Activated naive CD8-positive, alpha-beta T cell treated with anti-CD3 and anti-CD28 coated beads, Interleukin-2, amount 10 ng/mL, durations not matched to agents 7 days and 5 days (primary cell): ENCODE measurements at places on chromosomes 2 and 18.
A peak's percentile ranks its signal among the peaks of the same experiment; 100 is the strongest.

DNA sequence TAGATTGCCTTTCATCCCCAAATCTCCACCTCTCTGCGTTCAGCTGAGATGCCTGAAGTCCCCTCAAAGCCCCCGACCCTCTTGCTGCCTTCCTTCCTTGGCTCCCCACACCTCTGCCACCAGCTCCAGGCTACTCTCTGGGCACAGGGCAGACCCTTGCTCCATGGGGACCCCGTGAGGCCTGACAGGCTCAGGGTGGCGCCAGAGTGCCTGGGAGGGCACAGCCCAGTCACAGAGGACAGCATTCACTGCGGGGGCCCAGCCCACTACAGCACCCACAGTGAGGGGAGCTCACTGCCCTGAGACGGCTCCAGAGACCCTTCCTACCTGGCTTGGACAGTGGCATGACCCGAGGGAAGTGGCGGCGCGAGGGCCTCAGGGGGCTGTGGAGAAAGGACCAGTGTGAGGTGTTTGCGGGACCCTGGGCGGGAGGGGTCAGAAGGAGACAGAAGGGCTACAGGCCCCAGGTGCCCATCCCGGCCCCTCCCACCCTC lies 51.0 kb downstream of the AQP12A start:
- no peak for DNase-seq

DNA sequence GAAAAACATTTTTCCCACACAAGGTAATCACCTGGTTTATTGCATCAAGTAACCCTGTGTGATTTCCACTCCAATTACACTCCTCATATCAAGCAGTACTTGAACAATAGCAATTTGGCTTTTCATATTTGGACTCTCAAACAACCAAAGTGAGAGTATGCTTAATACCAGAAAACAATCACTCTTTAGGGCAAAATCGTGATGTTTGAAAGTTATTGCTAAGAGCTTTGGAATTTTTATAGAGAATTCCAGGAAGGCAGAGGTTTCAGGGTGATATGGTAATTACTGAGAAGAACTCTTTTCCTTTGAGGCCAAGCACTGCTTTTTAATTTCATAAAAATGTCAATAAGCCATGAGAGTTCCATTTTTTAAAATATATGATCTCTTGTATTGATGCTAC lies 779.5 kb upstream of the LRRTM1 start:
- no peak for DNase-seq

- DNase-seq, result peak; percentile 77
These were observed 868 bp downstream of the INO80D start for GRCh38 chr2:206084870-206085741.

DNA sequence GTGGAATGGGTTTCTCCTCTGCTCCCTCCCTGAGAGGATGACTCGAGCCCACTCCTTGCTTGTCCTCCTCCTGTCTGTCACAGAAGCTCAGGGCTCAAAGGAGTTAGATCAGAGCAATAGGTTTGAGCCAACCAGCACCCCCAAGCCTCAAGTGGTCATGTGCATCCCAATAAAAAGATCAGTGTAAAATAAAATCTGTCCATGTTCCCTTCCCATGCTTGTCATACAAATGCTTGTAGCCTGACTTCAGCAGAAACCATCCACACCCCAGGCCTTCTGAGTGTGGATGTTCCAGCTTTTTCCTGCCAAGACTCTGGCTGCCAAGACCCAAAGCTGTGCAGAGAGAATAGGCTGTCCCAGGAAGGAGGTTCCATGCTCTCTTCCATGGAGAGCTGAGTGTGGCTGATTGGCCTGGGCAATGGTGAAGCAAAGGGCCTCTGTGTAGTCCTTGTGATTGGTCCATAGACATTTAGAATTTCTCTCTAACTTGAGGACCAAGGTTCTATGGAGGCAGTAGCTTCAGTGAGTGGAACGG lies 67.4 kb downstream of the GYPC start:
- DNase-seq, result no peak

DNA sequence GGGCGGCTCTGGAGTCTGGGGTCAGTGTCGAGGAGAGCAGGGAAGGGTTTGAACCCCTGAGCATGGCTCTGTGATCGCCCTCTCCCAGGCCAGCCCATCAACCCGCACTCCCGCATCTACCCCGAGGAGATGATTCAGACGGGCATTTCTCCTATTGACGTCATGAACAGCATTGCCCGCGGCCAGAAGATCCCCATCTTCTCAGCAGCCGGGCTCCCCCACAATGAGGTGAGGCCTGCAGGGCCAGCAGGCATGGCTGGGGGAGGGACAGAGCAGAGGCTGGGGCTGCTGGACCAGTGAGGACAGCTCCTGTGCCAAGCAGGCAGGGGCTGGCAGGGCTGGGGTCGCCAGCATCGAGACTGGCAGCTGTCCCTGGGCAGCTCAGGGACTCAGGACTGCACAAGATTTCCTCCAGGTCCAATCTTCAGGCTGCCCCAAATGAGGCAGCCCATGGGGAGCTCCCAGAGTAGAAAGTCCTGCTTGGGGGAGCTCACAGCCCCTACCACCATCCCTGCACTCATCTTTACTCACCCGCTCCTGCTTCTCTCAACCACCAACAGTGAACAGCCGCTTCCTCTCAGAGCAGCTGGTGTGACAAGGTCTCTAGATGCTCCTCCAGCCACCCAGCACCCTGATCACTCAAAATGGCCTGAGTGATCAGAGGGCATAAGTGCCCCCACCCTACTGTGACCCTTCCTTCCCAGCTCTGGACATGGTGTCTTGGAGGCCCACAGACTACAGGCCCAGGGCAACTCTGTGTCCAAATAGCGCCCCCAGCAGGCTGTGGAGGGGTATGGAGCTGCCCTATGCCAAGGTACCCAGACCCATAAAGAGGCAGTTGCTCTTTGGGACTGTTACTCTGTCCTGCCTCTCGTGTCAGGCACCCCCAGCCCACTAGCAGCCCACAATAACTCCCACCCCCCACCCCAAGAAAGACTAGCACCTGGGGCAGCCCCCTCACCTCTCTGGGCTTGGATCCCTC lies 18.3 kb upstream of the ANKRD53 start:
- no peak for DNase-seq

DNA sequence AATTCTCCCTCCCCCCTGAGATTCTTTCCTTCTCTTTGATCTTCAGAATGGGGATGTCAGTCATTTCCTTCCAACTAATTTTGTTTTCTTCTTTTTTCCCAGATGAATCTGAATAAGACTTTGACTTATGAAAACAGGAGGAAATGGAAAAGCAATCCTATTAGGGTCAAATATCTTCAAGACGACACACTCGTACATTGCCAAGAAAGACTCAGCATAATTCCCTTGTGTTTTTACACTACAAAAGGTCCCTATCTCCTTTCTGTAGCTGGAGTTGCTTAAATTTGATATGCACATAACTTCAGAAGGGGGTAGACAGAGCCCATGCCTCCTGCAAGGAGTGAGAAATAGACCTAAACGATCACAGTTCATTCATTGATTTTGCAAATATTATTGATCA lies 230.3 kb upstream of the RBBP8 start:
- no peak for DNase-seq

GRCh38 chr2:160278101-160278878 lies 78.2 kb upstream of the ITGB6 start:
- no peak for DNase-seq

- DNase-seq, result no peak
These were observed 50.7 kb downstream of the LIPG start for GRCh38 chr18:49612515-49613033.

DNA sequence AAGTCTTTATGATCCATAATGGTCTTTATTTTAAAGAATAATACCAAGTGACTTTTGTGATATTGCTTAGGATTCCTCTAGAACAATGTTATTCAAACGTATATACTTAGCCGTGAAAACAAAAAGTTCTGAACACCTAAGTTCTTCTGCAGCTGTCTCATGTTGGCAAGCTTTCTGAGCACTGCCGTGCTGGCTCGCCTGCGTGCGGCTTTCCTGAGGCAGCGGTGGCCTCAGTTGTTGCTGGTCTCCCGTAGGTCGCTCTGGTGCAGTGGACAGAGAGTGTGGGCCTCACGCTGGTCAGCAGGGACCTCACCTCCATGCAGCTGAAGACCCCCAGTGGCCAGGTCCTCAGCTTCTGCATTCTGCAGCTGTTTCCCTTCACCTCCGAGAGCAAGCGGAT lies 66.8 kb upstream of the NFATC1 start:
- no peak for DNase-seq

GRCh38 chr2:157364257-157364974 lies 38.8 kb upstream of the ERMN start:
- no peak for DNase-seq

DNA sequence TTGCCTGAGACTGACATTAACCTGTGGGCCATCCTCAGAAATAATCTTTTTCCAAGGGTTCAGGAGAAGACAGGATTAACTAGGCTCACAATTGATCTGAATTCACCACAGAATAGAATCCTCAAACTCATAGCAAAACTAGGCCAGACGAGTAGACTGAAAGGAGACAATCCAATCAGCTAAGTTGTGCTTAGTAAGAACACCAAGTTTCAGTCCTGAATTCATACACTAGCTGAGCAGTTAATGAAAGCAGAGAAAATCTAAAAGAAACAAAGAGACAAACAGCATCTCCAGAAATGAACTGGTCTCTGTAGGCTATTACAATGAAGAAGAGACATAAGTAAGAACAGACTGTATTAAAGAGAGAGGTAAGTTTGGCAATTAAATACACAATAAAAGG lies 89.5 kb downstream of the GORASP2 start:
- no peak for DNase-seq

DNA sequence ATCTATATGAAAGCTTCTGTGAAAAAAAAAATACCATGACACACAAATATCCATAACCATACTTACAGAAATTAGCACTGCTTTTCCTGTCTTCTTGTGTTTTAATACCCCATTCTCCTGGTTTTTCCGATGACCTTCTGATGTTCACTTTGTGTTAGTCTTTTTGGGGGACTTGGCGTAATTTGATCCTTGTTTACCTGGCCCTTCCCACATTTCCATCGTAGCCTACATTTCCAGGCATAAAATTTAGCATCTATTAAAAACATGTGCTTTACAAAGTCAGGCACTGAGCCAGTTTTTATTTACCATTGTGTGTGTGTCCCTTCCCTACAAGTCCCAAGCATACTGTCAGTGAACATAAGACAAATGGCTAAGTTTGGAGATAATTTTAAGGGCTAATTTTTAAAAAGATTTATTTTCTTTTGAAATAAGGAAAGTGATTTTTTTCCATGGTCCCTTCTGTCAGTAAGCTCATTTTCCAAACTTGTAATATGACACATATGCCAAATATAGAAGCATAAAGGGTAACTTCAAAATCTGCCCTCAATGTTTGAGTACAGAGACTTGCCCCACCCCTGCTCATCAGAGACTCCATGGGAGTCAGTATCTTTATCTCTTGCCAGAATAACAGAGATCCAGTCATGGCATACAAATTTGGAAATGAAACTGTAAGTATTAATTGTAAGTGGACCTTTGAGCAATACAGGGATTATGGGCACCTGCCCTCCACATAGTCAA lies 27.3 kb downstream of the SESTD1 start:
- no peak for DNase-seq

- DNase-seq, result no peak
These were observed 34.1 kb downstream of the RAPH1 start for GRCh38 chr2:203500951-203501350.

GRCh38 chr2:190863946-190864345 lies 16.7 kb upstream of the GLS start:
- DNase-seq, result no peak

GRCh38 chr2:40371525-40372282 lies 80.2 kb downstream of the SLC8A1 start:
- DNase-seq, result no peak

GRCh38 chr2:207928079-207928478 lies 97.2 kb downstream of the PLEKHM3 start:
- DNase-seq, result no peak

GRCh38 chr2:19287324-19287723 lies 71.1 kb downstream of the OSR1 start:
- DNase-seq, result no peak

- no peak for DNase-seq
These were observed 81.3 kb downstream of the KCNF1 start for GRCh38 chr2:10993001-10993481.

GRCh38 chr2:137800386-137800785 lies 163.9 kb upstream of the HNMT start:
- no peak for DNase-seq

DNA sequence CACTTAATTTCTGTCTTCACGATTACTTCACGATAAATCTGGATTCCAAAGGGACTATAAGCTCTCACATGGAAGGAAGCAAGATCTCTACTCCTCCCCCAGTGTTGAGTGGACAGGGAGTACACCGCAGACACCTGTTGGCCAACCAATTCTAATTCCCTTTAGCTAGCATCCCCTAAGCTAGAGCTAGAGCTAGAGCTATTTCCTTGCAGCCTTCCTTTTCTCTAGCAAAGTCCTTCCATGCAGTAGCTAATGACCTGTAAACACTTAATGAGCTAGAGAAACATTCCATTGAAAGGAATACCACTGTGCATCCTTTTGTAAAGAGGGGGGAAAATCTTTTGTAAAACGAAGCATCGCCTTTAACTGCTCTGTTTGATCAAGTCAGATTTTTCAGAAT lies 56.5 kb downstream of the BCL11A start:
- DNase-seq, result no peak

DNA sequence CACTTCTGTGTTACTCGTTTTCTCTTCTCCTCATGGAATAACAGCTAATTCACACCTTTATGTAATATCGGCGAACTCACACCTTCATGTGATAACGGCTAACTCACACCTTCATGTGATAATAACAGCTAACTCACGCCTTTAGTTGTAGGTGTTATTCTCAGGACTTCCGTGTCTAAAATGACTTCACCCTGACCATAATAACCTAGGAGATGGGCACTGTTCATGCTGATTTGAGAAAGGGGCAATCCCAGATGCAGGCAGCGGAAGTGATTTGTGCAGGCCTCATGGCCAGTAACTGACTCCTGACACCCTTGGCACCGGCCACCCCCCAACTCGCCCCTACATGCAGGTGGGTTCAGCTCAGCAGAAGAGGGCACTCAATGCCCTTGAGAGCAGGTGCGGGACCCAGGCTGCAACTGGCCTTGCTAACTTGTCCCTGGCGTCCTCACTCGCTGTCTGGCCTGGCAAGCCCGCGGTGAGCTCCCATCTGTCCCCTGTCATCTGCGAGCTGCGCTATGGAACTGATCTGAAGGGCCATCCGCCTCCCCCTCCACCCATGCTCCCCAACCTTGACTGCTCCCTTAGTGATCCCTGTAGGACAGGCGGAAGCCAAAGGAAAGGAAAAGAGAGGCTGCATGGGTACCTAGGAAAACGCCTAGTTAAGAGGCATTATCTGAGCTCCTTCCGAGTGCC lies 42.6 kb upstream of the MTCL1 start:
- no peak for DNase-seq

DNA sequence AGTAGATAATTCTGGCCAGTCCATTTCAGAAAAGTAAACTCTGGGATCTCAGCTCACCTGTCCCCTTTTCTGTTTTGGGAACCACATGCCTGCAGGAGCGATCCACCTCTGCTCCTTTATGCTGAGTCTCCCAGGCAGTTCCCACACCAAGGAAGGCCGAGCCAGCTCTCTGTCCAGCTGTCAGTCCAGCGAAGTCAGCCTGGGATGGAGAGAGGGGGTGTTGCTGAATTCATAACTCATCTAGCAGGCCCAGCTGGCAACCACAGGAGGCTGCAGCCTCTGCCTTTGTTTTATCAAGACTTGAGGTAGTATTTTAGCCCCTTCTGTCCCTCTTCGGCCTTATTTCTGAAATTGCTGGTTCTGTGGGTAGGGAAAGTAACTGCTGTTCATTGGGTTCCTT lies 209.9 kb downstream of the ARL4C start:
- no peak for DNase-seq
